ENCODE measurements at places on chromosomes 4 and X.

GRCh38 chr4:100952590-100952989, 394.7 kb downstream of the PPP3CA start:
- no peak for DNase-seq

GRCh38 chr4:159107203-159107925, 4.5 kb downstream of the RAPGEF2 start:
- DNase-seq: no peak

DNA sequence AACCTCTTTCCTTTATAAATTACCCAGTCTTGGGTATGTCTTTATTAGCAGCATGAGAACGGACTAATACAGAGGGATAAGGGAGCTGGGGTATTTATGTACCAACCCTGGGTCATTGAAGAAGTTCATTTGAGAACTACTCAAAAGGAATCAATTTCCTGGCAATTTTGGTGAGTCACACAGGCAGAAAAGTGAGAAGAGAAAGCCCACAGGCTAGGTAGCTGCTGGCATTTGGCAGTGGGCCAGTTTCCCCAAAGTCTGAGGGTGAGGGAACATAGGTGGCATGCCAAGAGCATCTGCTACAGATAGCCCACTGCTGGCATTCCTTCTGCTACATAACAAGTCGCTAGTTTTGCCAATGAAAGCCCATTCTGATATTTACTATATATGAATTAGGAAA, 411.2 kb downstream of the MID1IP1 start:
- DNase-seq: no peak

- no peak for DNase-seq
Measured at GRCh38 chr4:64911846-64912245, 502.6 kb upstream of the TECRL start.

GRCh38 chrX:926070-926469, 286.4 kb downstream of the CRLF2 start:
- no peak for DNase-seq

DNA sequence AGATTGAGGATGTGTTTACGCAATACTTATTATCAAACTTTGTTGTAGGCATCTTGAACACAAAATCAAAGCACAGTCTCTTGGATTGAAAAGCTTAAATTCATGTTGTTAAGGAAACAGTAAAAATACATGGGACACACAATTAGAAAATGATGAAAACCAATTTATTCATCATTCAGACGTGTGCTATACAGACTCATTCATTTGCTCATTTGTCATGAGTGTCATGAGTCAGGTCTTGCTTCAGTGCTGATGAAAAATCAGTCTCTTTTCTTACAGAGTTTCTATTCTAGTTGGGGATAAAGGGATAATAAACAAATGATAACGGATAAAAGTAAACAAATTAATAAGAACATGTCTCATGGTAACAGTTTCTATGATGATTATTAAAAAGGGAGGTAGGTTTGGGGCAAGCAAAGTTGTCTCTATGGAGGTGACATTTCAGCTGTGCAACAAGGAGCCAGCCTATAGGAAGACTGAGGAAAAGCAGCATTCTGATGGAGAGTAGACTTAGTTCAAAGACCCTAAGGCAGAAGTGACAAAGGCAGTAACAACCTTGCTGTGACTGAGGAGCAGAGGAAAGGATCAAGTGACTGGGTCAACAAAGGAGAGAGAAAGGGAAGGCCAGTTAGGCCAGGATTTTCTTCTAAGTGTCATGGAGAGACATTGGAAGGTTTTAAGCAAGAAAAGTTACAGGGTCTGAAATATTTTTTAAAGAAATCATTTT, 224.0 kb upstream of the HHIP start:
- no peak for DNase-seq

DNA sequence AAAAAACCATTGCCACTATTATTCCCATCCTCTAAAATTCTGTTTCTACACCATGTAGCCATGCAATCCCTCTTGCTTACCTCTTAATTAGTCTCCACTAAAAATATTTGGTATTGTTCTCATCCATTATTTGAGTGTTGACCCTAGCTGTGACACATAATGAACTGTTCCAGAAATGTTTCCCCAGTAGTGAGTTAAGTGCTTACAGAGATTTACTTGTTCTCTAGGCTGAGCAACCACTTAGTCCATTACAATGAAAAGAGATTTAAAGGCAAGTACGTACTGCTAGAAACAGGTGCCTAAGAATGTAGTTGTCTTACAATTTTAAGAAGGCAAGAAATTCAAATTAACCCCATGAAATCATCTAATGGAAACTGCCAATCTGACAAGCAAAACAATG, 112.7 kb upstream of the PTPN13 start:
- DNase-seq: no peak

DNA sequence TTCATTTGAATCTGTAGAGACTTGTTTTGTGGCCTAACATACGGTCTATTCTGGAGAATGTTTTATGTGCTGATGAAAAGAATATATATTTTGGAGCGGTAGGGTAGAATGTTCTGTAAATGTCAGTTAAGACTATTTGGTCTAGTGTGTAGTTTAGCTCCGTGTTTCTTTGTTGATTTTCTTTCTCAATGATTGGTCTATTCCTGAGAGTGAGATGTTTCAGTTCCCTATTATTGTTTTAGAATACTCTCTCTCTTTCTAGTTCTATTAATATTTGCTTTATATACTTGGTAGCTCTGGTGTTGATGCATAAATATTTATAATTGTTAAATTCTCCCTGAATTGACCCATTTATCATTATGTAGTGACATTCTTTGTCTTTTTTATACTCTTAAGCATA, 236.5 kb downstream of the GLUD2 start:
- DNase-seq: no peak

DNA sequence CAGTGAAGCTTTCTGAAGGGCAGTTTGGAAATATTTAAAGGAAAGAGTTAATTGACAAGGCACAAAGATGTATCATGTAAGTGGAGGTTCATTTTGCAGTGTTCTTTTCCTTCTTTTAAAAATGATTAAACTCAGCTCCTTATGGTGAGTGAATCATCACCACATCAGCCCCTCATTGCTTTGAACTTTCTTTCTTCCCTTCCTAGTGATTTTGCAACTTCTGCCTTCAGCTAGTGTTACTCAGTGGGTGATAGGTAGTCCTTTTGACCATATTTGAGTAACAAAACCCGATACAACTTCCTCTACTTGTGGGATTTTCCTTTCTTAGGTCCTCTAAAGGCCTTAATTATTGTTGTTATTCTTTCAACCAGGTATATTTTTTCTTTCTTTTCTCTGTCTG, 8.2 kb downstream of the ZCCHC4 start:
- no peak for DNase-seq

GRCh38 chr4:118367361-118367760, 14.6 kb upstream of the PRSS12 start:
- no peak for DNase-seq

- DNase-seq: no peak
Measured at GRCh38 chrX:117990438-117990837, 126.2 kb downstream of the KLHL13 start.

- DNase-seq: peak; percentile 37
Measured at GRCh38 chrX:154401045-154401799, 3.0 kb downstream of the RPL10 start.

DNA sequence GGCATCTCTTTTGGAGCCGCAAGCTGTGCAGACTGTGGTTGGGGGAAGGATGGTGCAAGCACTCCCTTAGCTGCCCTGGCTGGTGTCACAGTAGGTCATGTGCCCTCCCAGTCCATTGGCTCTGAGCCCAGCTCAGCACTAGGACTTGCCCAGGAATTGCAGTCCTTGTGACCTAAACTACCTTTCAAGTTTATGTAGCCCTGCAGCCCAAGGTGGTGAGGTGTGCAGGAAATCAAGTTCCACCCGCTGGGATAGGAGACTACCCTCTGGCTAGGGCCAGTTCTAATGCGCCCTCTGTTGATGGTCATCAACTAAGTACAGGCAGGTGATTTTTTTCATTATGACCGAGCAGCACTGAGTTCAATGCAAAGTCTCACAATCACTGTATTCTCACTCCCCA, 335.2 kb downstream of the UBE2NL start:
- no peak for DNase-seq

DNA sequence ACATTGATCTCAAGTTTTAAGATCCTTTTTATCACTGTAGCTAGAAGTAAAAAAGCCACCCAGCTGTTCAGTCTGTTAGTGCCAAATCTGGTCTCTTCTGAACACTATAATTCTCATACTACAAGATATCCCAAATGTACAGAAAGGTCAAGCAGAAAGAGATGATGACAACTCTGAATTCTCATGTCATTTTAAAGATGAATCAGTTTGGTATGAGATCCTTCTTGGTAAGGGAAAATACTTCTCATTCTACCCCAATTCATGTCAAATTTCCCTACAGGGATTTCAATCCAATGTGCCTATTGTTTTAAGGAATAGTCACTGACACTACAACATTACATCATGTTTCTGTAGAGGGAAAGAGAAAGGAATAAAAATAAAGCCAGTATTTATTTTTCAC, 184.5 kb downstream of the CPEB2 start:
- no peak for DNase-seq
